Renal cortical epithelial cell (primary cell): ENCODE measurements at places on chromosomes 13 and 19. TPM values are rescaled to one million over a fixed set of nuclear protein-coding genes. Genes with fewer than 3 reads are reported as not detected.

- no peak for DNase-seq
Observed at GRCh38 chr13:43239275-43239840, 216.0 kb downstream of the DNAJC15 start.

- no peak for DNase-seq
Observed at GRCh38 chr19:46019270-46019669, 3.6 kb downstream of the PGLYRP1 start.

Gene PSG3
- 0.50 and 1.0 TPM in 2 replicates for total RNA-seq

DNA sequence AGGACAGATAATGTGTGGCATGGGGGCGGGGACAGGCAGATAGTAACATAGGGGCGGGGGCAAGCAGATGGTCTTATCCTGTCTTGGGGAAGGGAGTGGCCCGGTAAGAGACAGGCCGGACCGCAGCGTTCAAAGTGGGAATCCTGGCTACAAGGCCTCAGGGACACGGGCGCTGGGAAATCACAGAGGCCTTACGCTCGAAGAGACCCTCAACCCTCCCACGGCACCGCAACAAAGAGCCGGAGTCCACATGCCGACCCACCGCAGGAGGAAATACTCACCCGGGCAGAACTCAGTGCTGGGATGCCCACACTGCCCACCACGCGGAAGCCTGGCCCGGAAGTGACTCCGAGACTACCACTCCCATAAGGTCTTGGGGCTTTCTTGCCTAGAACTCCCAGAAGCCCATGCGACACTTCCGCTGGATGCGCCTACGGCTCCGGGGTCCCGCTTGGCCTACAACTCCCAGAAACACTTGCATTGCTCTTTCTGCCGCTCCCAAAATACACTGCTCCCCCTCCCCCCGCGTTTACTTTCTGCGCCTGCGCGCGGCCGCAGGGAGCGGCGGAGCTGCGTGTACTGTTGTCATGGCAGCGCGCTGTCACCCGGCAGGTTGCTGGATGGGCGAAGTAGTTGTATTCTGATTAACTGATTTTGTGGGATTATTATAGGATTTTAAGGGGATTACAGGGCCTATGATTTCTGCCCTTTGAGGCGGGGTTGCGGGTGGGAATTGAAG is at the start of gene CTU1:
CTU1 (minus strand) TSS at position 344 of the 739 bp plus-strand sequence. CDS start 3,840 bp downstream, outside the sequence.
- DNase-seq = peak; percentile 98

Gene MEGF8
- total RNA-seq = 12.5 and 113 TPM in 2 replicates

Gene SLC25A41
- total RNA-seq = 0.10 TPM in 1 of 2 replicates, not detected in the other

GRCh38 chr19:5048091-5048726 is 79.3 kb downstream of the KDM4B start:
- peak; percentile 27 for DNase-seq

DNA sequence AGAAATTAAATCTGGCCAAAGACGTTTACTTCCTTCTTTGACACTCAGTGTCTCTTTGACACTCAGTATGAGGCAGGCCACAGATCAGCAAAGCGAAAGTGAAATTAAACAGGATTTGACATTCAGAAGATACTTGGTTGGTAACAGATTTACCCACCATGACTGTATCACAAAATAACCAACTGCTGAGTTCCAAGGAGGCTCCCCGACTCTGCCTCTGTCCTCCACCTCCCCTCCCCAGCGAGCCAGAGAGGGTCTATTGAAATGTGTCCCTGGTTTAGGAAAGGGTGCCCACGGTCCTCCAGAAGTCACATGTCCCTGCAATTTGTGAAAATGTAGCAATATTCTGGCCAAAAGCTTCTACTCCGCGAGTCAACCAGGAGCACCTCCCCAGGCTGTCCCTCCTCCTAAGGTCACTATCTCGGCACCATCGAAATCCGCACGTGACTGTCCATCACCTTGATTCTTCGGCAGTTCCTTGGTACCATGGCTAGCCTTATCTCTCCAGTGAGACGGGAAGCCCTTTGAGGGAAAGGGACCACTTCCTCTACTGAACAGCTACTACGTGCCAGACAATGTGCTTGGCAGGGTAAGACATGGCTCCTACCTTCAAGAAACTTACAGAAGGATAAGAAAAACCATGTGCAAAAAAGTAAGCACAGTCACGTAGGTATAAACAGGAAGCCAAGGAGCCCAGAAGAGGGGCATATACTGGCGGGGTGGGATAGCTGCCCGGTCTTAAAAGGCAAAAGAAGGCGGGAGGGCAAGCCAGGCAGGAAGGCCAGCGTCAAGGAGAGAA is 1.5 kb downstream of the N4BP2L1 start:
- DNase-seq = peak; percentile 58

- DNase-seq = peak; percentile 25
Observed at GRCh38 chr13:80463673-80464352, 122.9 kb upstream of the SPRY2 start.

DNA sequence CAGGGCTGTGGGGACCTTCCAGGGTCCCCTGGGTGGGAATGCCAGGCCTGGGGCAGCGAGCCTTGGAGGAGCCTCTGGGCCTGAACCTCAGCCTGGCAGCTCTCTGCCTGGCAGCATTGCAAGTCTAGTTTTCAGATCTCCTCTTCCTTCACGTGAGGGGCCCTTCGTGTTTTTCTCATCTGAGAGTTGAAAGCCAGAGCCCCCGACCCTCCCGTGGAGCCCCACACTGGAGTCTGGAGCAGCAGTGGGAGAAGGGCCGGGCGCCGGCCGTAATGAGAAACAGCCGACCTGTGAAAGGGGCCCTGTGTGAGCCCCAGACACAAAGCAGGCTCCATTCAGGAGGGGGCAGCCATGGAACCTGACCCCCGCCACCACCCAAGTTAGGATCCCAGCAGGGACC is 19.3 kb downstream of the TMED1 start:
- no peak for DNase-seq

Gene C13orf42
- total RNA-seq = not detected in 2 replicates

Gene NDUFA7
- total RNA-seq = 7.2 and 21.5 TPM in 2 replicates
